NCI-H187 treated with DMSO at 0.1 percent for 48 hours (cell line): ENCODE measurements at places on chromosomes 1 and 21.

GRCh38 chr1:51520700-51521248 lies 1.7 kb upstream of the EPS15 start:
- DNase-seq = no peak

- no peak for DNase-seq
These were observed 6.7 kb downstream of the LDLRAP1 start for GRCh38 chr1:25550155-25550506.

DNA sequence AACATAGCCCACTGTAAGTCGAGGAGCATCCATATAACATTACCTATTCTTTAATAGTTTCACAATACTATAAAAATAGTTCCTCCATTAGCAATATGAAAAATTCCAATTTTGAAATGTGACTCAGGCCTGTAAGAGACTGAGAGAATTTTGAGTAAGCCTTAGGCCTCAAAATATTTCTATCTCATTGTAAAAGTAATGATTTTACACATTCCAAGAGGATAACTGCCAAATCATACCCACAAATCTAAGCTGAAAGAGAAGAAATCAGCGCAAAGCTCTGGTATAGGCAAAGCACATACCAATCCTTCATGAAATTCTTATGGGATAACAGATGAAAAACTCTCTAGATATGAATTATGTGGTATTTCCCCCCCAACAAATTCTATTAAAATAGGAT lies 144.1 kb downstream of the CDC42BPA start:
- no peak for DNase-seq

- DNase-seq = no peak
These were observed 283.3 kb downstream of the CAMTA1 start for GRCh38 chr1:7068552-7068951.

DNA sequence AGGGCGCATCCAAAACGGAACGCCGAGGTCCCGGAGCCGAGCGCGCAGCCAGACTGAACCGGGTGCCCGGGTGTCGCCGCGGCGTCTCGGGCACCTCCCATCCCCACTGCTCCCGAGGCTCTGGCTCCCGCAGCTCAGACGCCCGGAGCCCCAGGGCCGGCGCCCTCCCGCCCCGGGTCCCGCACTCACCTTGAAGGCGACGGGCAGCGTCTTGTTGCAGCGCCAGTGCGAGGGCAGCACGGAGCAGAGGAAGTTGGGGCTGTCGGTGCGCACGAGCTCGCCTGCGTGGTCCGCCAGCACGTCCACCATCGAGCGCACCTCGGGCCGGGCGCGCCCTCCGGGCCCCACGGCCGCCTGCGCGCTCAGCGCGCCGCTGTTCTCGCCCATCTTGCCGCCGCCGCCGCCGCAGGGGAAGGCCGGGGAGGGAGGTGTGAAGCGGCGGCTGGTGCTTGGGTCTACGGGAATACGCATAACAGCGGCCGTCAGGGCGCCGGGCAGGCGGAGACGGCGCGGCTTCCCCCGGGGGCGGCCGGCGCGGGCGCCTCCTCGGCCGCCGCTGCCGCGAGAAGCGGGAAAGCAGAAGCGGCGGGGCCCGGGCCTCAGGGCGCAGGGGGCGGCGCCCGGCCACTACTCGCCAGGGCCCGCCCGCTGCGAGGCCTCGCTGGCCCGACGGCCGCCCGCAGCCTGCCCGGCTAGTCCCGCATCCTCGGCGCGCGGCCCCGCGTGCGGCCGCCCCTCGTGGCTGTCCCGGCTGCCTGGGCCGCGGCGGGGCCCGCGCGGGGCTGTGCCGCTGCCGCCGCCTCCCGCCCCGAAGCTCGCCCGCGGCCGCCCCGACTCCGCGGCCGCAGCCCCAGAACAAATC lies 447 bp downstream of the RUNX3 start:
- DNase-seq = no peak

GRCh38 chr1:214566158-214567104 lies 15.0 kb upstream of the PTPN14 start:
- DNase-seq = no peak

DNA sequence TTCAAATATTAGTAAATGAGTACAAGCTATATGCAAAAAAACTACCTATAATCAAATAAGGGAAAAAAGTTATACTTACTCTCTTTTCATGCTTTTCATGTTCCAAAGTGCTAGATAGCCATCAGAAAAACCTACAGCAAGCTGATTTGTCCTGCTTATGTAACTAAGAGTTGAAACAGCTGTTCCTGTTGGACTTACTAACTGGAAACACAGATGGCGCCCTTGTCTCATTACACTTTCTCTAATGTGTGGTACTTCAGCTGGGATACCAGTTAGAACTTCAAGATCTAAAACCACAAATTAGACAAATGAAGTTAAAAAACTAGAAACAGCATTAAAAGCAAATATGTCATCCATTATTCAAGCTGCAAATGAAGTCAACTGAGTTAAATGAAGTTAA lies 24.3 kb downstream of the AHCTF1 start:
- DNase-seq = no peak

DNA sequence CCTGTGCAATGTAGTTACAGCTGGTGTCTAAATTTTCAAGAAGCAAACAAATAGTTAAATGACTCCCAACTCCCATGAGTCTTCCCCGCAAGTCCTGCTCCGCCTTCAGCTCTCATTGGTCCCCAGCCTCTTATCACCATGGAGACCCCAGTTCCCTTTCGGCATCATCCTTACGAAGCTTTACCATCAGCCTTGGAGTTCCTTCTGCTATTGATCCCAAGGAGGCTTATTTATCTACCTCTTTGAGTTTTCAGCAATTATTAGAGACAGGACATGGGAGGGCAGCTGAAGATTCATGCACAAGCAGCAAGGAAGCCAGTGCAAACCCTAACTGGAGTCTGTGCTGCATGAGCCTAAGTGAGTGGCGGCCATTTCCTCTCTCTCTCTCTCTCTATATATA lies 12.3 kb downstream of the KCNA2 start:
- DNase-seq = no peak

DNA sequence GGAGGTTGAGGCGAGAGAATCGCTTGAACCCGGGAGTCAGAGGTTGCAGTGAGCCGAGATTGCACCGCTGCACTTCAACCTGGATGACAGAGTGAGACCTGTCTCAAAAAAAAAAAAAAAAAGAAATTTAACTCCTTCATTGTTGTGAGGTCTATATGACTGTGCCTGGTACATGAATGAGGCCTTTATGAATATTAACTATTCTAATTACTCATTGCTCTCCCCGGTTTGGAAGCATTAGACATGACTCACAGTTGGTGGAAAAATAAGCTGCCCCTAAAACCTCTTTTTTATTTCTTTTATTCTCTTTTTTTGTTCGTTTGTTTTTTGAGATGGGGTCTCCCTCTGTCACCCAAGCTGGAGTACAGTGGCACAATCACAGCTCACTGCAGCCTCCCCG lies 3.3 kb downstream of the NPPB start:
- no peak for DNase-seq

DNA sequence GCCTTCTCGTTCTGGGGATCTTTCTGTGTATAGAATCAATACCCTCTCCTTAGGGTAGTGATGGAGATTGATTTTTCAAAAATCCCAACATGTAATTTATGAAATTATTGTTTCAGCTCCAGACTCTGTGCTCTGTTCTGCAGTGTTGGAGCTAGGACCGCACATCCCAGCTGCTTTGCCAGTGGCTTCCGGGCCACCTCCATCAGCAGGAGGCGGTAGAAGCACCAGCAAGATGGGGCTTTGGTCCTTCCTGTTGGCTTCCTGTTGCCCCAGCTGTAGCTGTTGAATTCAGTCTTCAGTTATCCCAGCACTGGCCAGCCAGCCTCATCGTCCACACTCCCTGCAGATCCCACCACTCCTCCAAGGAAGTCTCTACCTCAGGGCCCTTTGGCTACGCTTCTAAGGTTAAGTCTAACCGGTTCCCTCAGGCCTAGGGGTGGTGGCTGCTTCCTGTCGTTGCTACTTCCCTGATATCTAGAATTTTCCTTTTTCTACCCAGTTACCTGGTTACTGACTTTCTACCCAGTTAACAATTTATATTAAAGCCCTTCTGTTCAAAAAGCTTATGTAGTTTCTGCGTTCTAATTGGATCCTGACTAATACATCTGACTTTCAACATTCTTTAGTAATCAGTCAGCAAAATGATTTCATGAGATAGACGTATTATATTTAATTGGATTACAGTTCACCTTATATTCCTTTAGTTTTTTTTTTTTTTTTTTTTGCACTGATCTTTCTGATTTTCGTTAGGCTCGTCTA lies 24.6 kb downstream of the GALNT2 start:
- no peak for DNase-seq

DNA sequence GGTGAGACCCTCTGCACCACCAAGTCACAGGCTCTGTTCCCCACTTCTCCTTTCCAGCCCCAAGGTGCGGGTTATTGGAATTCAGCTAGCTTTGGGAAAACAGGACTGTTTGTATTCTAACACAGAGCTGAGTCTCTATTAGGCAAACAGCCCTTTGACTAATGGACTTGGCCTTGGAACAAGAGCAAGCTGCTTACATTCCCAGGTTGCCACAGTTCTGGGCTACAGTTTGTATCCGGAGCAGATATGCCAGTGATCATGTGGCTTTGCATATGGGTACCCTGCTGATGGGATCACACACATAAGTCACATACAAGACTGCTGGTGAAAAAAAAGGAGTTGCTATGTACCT lies 110.5 kb upstream of the COA6 start:
- no peak for DNase-seq
